ENCODE measurements at places on chromosomes 6 and 20. TPM values are rescaled to one million over a fixed set of nuclear protein-coding genes. Genes with fewer than 3 reads are reported as not detected.

SAMD10 gene
- total RNA-seq: 14.4 TPM

OLIG3 gene
- not detected for total RNA-seq

DNA sequence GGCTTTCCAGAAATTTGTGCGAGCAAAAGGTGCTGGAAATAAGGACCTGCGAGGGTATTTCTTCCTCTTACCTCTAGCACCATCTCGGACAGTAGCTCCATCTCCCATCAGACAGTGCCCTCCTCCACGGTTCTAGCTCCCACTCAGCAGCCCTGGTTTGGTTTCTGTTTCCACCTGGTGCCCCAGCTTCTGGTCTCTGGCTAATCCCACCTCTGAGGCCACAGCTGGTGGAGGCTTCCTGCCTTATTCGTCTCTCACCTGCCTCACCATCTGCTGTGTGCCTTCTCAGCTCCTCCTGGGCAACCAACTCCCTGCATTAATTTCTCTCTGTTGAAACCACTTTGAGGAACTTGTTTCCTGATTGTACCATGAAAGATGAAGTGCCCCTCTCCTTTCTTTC lies 162.4 kb upstream of the CDYL start:
- no peaks in the 10 kb centered on the region for H3K27me3 ChIP-seq
- no peak for DNase-seq
- H3K36me3 ChIP-seq: no peaks in the 10 kb centered on the region
- H3K27ac ChIP-seq: no peak overlapping the region
- no peaks in the 10 kb centered on the region for H3K4me1 ChIP-seq

DNA sequence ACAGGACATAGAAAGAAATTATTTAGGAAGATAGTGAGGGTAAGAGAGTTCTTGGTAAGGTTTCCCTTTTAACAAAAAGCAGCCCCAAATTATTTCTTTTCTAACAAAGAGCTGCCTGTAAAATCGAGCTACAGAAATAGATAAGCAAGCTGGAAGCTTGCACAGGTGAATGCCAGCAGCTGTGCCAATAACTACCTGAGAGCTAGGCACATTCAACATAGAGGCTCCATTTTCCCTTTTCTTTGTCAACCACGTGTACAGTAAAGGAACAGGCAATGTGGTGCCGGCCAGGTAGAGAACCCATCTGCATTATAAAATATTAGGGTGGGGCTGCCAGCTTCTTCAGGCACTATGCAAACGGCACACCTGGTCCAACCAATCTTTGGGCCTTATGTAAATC lies 341.6 kb upstream of the JAG1 start:
- no peaks in the 10 kb centered on the region for H3K36me3 ChIP-seq
- no peak for DNase-seq
- H3K4me3 ChIP-seq: no peak overlapping the region
- H3K27ac ChIP-seq: no peak overlapping the region

Measured in PC-9 (cell line).